ENCODE measurements at places on chromosomes 1 and 21.

DNA sequence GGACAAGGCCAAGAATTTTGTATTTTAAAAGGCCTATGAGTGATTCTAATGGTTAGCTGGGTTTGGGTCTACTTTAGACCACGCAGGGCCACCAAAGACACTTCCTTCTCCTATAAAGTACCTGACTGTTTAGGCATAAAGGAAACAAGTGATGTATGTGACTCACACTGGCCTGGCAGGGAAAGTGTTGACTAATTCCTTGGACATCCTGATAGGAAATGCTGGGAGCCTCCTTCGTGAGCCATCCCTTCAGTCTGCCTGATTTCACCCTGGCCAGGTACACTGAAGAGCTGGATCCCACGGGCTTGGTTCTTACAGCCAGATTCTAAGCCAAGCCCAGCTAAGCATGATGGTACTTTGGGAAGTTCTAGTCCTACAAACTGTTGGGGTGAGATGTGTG, 100.5 kb upstream of the HMGB4 start:
- no peak for DNase-seq

- DNase-seq, result no peak
These were observed 83.7 kb downstream of the CDC7 start for GRCh38 chr1:91584309-91584708.

DNA sequence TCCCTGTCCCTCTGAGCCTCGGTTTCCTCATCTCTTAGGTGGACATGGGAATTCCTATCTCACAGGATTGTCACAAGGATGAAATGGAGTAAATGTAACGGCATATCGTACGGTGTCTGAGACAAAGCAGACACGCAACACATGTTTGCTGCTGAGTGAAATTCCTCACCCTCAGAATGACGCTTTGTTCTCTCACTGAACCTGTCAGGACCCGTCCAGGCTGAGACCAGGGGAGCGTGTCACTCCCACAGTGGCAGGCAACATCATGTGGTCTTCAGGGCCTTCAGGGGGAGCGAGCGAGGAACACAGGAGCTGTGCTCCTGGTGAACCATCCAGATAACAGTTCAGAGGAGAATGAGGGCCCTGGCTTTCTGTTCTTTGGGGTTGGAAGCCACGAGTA, 74.2 kb downstream of the TOMM20 start:
- no peak for DNase-seq

DNA sequence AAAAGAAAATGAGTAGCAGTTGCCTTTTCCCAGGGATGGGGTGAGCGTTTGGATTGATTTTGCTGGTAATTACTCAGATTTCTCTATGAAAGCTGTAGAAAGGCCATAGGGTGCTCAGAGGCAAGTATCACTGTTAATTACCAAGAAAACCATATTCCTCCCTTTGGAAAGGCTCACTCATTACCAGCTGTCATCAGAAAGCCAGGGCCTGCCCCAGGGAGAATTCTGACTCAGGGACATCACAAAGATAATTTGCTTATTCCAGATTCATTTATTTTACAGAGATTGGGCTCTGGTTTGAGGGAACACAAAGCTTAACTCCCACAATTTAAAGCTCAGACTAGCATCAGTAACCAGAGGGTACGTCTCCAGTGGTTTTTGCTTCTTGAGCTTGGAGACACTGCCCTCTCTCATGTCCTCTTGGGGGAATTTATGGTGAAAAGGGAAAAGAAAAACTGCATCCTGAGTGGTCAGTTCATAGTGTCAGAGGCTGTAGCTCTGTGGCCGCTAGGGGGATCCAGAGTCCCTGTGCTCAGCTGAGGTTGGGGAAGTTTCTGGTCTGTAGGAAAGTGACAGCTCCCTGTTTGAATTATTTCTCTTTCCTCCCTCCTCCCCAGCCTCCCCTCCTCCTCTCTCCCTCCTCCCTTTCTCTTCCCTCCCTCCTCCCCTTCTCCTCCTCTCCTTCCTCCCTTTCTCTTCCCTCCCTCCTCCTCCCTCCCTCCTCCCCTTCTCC, 204.3 kb downstream of the KCNJ6 start:
- DNase-seq, result peak; percentile 76

- no peak for DNase-seq
These were observed 56.9 kb downstream of the COL18A1 start for GRCh38 chr21:45461806-45462341.

DNA sequence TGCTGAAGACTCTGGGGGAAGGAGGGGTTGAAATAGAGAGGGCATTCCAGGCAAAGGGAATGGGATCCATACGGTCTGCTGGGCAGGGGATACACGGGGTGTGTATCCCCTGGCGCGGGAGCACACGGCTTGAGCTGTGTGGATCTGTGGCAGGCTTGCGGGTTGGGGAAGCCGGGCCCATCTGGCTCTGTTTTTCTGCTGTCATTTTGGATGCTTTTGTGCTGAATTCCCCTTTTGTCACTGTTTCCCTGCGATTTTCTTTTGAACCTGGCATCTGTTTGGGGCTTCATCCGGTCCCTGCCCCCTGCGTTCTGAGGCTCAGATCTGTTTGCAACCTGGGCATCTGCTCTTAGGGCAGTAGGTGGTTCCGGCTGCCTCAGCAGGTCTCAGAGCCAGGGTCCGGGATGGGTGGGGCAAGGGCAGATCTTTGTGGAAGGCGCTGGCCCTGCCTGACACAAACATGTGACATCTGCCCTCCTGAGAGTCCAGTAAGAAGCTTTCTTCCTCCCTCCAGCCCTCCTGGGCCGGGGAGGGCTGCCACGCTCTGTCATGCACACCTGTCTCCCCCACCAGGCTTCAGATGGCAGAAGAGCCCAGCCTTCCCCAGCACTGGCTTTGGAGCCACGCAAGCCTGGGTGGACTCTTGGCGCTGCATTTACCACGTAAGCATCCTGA, 84.0 kb downstream of the IGSF21 start:
- no peak for DNase-seq

DNA sequence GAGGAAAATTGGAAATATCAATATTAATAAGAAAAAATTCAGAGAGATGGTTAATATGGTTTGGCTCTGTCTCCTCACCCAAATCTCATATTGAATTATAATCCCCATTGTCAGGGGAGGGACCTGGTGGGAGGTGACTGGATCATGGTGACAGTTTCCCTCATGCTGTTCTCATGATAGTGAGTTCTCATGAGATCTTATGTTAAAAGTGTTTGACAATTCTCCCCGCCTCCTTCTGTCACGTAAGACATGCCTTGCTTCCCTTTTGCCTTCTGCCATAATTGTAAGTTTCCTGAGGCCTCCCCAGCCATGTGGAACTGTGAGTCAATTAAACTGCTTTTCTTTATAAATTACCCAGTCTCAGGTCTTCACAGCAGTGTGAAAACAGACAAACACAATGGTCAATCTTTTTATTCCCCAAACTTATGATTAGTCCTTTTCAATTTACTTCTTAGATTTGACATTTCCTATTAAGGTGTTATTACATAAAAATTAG, 11.0 kb downstream of the EGLN1 start:
- DNase-seq, result no peak

GRCh38 chr1:90675161-90675847, 41.8 kb downstream of the BARHL2 start:
- DNase-seq, result no peak

GRCh38 chr1:12384836-12385456, 155.1 kb downstream of the VPS13D start:
- no peak for DNase-seq

GRCh38 chr1:59498640-59499039, 201.7 kb downstream of the FGGY start:
- DNase-seq, result no peak

GRCh38 chr1:17471393-17471792, 31.9 kb upstream of the RCC2 start:
- DNase-seq, result no peak

GRCh38 chr1:15115542-15116330, 37.8 kb upstream of the TMEM51 start:
- no peak for DNase-seq

DNA sequence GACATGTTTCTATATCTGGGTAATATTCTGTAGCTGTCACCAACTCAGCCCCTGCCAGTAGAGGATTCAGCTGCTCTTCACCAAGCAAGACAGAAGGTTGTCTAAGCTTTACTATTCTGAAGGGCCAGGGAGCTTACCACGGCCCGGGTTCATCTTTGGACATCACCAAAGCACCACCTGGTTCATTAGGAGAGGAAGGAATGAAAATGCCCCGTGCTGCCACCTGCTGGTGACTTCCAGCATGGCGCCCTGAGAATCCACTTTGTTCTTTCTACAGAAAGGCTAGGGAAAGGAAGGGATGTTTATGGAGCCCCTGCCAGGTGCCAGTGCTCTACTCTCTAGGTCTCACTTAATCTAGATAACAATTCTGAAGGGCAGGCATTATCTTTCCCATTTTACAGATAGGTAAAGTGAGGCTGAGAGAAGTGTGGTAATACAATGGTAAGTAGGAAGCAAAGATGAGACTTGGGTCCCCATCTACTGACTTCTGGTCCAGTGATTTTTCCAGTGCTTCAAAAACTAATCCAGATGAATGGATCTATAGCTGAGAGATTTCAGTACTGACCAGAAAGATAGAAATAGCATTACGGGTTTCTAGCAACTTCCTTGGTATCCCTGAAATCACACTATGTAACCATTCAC, 79.5 kb downstream of the BEND5 start:
- peak; percentile 50 for DNase-seq

DNA sequence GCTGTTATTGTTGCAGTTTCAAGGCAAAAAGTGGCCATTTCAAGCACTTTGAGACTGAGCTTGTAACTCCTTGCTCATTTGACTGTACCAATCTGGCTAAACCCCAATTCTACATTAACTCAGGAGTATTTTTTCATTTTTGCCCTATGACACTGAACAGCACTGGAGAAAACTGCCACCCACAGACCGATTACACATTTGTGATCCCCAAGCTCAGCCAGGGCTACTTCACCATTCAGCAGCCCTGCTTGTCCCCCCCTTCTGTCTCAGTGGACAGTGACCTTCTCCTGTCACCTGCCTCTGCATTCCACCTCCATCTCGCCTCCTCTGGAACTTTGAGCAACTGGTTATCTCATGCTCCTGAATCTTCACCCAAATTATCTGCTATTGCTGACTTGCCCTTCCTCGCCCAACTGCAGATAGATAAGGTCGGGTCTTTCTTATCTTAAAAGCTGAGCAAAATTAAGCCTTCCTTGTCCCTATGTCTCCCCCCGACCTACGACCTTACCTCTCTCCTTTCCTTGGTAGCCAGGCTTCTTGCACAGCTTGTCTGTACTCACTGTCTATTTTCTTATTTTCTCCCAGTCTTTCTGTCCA, 25.3 kb downstream of the SPATA46 start:
- no peak for DNase-seq

GRCh38 chr1:64172458-64172983, 30.9 kb upstream of the UBE2U start:
- DNase-seq, result peak; percentile 31

DNA sequence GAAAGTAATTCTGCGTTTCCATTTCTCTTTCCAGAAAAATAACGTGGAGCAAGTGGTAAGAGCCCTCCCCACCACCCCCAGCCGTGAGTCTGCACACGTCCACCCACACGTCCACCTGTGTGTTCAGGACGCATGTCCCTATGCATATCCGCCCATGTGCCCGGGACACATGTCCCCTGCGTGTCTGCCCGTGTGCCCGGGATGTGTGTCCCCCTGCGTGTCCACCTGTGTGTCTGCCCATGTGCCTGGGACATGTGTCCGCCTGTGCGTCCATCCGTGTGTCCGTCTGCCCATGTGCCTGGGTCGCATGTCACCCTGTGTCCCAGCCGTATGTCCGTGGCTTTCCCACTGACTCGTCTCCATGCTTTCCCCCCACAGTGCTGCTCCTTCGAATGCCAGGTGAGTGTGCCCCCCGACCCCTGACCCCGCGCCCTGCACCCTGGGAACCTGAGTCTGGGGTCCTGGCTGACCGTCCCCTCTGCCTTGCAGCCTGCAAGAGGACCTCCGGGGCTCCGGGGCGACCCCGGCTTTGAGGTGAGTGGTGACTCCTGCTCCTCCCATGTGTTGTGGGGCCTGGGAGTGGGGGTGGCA, 5.6 kb downstream of the COL6A1 start:
- peak; percentile 8 for DNase-seq

GRCh38 chr1:168114845-168115244, 21.9 kb downstream of the GPR161 start:
- DNase-seq, result no peak

DNA sequence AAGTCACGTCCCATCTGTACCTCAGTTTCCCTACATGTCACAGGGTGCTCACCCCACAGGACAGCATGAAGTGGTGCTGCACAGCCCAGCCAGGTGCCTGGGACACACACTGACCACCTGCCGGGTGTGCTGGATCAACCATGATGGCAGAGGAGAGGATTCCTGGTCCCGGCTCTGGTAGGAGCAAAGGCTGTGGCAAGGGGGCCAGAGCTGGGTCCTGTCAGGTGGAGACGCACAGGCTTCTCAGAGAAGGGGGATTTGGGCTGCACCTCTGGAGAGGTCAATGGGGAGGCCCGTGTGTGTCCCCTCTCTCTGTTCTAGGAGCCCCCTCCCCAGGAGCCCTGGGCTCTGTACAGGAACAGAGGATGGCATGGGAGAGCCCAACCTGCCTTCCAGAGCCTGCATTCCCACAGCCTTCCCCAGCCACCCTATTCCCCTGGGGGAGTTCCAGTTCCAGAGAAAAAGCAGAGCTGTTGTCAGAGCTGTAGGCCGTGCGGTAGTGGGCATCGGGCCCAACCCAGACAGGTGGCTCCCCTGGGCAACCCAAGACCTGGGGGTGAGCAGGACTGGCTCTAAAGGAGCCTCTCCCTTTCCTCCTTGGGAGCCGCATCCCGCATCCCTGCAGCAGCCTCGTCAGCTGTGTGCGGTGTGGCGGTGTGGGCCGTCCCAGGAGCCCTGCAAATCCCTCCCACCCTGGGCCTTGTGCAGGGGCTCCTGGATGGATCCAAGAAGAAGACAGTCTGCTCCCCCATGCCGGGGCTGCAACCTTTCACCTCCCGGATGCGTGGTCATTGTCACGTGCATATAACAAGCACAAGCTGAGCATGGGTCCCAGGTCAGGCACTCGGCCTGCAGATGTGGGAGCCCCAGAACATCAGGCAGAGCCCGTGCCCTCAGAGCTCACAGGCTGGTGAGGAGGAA, 2.9 kb upstream of the TFF3 start:
- DNase-seq, result no peak

DNA sequence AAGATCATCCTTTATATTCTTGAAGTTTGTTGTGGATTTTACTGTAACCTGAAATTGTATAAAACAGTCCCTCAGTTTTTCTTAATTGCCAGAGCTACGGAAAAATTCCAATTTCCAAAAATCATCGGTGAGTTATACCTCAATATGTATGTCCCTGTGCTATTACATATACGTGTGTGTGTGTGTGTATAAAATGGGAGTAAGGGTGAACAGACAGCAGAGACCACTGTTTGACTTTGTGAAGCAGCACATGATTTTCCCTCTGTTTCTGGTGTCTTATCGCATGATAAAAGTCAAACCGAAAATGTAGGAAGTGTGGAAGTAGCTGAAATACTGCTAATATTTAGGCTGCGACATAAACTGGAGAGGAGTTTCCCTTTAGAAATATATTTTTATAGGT, 1.2 kb downstream of the OR2T1 start:
- DNase-seq, result no peak

DNA sequence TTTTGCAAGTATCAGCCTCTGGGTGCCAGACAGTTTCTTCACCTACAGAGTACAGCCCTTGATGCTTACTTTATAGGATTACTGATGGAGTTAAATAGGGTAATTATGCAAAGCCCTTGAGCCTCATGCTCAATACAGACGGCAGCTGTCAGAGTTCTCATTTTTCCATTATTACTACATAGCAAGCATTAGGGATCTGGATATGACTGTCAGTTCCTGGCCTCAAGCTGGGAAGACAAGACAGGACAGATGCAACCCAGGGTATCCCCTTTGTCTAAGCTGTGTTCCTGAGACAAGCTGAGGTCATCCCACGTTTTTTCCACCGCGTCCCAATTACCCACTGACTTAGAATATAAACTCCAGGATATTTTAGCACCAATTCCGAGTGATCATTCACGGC, 94.4 kb downstream of the SLC35F3 start:
- no peak for DNase-seq

Measured in BE2C (cell line).